Stimulated activated CD4-positive, alpha-beta T cell treated with anti-CD3 and anti-CD28 coated beads, Interleukin-1b, Interleukin-23, amount 100 ng/mL, for 4 hours (primary cell): ENCODE measurements at places on chromosomes 7 and 10.

- no peak for DNase-seq
Observed at GRCh38 chr10:28139138-28139537, 140.3 kb upstream of the ODAD2 start.

- DNase-seq = no peak
Observed at GRCh38 chr10:84233940-84234339, 7.4 kb downstream of the LRIT1 start.

DNA sequence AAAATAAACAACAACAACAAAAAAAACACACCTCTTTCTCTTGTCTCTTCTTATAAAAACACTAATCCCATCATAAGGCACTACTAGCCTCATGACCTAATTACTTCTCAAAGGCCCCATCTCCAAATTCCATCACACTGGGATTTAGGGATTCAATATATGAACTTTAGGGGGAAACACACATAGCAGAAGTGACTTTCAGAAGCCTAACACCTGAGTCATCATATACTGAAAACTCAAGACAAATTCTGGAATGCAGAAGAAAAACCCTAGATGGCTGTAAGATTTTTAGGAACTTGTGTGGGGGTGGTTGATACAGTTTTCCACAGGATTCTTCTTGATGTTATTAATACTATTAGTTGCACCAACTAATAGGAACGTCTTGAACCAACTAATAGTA, 33.7 kb upstream of the CSTF2T start:
- DNase-seq = no peak

- DNase-seq = no peak
Observed at GRCh38 chr10:122363722-122364463, 10.6 kb upstream of the PLEKHA1 start.

- no peak for DNase-seq
Observed at GRCh38 chr7:44367475-44368043, 42.2 kb upstream of the CAMK2B start.
